ENCODE measurements at places on chromosomes 16 and 17. TPM values are rescaled to one million over a fixed set of nuclear protein-coding genes. Genes with fewer than 3 reads are reported as not detected.

The KRT13 gene
- total RNA-seq: not detected

GRCh38 chr16:23724096-23724784 lies 11.2 kb upstream of the ERN2 start:
- no peak for DNase-seq

DNA sequence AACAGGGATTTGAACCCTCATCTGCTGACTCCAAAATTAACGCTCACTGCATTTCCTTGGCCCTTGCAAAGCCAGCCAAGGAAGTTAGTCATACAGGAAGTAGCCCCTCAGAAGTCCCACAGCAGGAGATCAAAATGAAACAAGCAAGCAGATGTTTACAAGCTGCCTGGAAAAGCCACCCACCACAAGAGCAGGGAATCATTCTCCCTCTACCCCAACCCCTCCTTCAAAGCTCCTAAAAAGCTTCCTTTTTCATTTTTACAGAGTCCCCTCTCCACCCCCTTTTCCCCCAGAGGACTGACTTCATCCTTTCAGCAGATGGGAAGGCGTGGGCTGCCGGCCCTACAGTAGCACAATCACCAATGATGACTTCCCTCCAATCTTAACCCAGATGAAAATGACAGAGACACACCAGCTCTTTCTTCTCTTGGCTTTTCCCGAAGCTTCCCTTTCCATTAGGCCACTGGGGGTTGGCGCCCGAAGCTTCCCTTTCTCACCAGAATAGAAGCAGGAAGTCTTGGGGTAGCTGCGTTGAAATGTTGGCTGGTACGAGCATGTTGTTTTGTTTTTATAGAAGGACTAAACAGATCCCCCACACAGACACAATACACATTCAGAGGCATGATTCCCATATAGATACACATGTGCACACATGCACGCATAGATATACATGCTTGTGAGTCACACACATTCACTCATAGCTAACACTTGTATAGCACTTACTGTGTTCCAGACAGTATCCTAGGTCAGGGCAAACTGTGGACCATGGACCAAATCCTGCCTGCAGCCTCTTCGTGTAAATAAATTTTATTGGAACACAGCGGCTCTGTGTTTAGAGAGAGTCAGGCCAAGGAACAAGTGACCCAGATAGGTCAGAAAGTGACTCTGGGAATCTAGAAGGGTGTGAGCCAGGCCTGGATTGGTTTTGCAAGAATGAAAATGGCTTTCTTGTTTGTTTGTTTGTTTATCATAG lies 17.4 kb downstream of the ITPRIPL2 start:
- DNase-seq: no peak

DNA sequence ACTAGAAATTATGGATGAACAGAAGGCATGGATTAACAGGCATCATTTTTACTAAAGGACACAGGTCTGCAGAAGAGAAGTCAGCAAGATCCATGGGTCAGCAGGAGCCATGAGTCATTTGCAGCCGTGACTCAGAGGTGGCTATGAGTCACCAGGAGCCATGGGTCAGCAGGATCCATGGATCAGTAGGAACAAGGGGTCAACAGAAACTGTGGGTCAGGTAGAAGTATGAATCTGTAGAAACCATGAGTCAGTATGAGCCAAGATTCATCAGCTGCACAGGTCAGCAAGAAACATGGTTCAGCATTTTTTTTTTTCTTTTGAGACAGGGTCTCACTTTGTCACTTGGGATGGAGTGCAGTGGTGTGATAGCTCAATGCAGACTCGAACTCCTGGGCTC lies 58.2 kb upstream of the HS3ST4 start:
- DNase-seq: no peak

The ABCC11 gene
- total RNA-seq: 0.12 TPM

DNA sequence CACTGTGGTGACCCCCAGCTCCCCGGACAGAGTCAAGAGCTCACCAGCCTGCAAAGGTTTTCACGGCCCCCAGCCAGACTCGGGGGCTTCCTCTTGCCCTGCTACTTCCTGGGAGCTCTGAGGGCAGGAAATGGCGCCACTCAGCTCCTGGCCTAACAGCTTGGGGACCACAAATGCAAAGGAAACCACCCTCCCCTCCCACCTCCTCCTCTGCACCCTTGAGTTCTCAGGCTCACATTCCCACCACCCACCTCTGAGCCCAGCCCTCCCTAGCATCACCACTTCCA lies 375 bp upstream of the SPN start:
- DNase-seq: no peak

DNA sequence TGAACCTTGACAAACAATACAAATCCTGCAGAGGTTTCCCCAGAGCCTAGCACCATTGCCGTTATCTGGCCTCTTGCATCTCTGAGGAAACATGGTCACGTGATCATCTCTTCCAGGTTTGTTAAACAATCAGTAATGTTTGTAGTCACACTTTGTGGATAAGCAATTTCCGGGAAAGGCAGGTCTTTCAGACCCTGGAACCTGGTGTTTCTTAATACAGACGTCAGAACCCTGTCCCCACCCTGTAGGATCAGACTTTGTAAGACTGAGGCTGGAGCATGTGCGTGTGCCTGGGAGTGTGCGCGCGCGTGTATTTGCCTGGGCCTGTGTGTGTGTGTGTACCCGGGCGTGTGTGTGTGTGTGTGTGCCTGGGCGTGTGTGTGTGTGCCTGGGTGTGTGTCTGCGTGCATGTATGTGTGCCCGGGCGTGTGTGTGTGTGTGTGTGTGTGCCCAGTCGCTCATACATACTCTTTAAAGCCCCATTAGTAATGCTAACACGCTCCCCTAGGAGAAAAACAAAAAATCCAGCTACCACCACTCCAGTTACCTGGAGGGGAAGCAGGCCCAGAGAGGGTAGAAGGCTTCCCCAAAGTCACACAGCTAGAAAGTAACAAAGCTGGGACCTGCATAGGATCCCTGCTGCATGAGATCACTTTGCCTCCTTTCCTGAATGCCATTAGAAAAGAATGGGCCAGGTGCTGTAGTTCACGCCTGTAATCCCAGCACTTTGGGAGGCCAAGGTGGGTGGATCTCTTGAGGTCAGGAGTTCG lies 5.3 kb downstream of the CTNS start:
- DNase-seq: no peak

The CDRT15L2 gene
- not detected for total RNA-seq

DNA sequence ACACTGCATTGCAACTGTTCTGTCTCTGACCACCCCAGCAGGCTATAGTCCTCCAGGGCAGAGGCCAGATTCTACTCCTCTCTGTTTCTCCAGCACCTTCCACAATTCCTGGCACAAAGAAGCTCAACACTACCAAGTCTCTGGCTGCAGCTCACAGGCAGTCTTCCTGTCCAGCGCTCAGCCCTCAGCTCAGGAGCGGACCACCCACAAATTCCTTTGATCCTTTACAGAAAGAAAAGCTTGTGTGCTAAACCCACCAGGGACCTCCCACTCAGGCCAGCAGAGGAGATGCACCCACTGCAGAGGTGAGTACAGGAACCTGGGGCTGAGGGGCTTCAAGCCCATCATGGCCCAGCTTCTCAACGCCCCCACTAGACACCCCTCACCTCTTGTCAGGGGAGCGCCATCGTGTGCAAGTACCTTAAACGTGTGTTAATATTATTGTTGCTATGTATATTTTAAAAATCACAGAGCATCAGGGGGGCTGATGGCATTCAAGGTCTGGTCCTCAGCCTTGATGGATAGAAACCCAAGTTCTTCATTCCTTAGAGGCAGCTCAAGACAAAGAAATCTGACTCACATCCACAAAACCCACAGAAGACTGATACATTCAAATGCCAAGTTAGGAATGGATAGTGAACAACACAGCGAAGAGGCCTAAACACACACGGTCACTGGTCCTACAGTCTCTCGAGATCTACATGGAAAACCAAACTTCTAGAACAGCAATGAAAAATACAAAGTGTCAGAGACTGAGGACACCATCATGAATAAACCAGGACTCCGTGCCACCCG lies 8.4 kb downstream of the HSDL1 start:
- DNase-seq: no peak

The TMEM106A gene
- not detected for total RNA-seq

- peak; percentile 61 for DNase-seq
These were observed 43.4 kb downstream of the ENGASE start for GRCh38 chr17:79117905-79118487.

DNA sequence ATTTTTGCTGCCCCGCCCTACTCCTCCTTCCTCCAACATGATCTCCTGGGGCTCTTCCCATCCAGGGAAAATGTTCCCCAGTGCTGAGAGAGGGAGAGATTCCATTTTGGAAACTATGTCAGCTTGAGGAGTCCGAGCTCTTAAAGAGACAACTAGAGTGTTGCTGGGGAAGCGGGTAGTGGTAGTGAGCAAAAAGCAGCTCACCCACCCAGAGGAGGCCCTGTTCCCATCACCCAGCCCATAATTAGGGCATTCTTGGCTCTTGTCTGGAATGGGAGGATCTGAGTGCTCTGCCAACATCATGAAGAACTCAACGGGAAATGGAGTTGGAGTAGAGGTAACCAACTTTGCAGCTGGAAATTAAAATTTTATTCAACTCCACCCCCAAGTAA lies 9.1 kb upstream of the MSL1 start:
- DNase-seq: no peak

GRCh38 chr16:11076259-11077018 lies 132.1 kb downstream of the CLEC16A start:
- DNase-seq: no peak

- DNase-seq: no peak
These were observed 134.6 kb downstream of the GAS7 start for GRCh38 chr17:10063730-10064241.

DNA sequence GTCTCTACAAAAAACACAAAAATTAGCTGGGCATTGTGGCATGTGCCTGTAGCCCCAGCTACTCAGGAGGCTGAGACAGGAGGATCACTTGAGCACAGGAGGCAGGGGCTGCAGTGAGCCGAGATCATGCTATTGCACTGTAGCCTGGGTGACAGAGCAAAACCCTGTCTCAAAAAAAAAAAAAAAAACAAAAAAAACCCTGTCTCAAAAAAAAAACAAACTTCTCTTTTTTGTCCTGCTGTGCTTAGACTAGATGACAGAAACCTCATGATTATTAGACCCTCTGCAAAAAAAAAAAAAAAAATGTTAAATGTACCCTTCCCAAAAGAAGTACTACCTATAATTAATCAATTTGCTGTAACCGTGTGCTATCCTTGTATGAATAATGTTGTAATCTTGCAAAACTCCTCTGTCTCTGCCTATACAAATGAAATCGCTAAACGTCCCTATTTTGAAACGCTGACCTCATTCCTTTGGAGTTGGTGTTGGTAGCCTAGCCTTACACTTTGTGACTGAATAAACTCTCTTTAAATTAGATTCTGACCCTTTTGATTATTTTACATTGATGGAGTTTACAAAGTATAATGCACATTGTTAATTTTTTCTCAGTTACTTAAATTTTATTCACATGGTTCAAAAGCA lies 13.6 kb upstream of the DHRS7B start:
- DNase-seq: no peak

The DBNDD1 gene
- total RNA-seq: 21.5 TPM

- DNase-seq: no peak
These were observed 32.3 kb downstream of the SMIM36 start for GRCh38 chr17:55478971-55479370.

DNA sequence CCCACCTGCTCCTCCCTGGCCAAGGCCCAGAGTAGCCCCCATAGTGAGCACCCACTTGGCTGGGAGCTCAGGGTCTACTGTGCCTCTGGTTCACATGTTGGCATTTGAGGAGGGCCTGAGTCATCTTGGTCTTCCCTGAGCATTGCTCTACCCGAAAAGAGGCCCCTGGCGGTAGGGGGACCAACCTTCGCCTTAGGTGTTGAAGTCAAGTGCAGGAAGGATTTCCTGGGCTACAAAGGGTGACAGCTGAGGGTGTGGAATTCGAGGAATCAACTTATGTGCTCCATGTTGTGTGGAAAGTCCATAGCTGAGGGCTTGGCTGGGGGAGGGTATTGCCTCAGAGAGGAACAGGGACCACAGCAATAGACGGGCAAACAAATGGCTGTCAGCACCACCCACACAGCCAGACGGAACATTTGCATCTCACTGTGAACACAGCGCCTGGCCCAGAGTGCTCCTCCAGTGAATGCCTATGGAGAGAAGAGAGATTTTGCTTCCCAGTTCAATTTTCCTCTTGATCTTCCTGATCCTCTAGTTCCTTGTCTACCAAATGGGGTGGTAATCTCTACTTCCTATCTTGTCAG lies 35.6 kb upstream of the NGFR start:
- no peak for DNase-seq

- no peak for DNase-seq
These were observed 1.4 kb downstream of the MPG start for GRCh38 chr16:79151-80054.

DNA sequence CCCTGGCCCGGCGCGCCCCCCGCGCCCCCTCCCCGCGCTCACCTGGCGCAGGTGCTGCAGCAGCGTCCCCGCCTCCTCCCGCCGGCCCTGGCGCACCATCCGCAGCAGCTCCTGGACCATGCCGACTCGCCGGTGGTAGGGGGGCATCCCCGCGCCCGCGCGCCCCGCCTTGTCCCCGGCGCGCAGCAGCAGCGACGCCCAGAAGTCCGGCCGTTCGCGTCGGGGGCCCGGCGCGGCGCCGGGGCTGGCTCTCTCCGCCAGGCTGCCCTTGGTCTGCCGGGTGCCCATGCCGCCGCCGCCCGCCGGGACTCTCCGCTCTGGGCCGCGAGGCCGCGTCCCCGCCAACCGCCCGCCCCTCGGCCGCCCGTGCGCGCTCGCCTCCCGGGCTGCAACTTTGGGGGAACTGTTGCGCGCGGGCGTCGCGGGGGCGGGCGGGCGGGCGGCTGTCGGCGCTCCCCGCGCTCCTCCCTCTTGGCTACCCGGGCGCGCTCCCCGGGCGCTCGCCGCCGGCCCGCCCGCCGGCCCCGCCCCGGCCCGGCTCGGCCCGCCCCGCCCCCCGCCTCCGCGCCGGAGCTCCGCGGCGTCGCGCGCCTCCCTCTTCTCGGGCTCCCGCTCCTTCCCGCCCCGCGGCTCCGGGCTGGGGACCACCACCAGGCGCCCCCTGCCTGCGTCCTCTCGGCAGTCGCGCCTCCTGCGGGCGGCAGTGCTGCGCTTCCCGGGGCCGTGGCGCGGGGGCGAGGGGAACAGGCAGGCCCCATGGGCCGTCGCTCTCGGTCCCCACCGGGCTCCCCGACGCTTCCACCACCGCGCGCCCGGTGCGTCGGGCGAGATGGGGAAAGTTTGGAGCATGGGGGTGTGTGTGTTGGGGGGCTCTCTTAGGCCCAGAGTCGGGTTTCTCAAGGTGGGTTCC lies at the start of gene LRRC75A:
Gene LRRC75A (minus strand): TSS at position 491 of the 910 bp plus-strand sequence. CDS start 203 bp downstream, at position 288.
- no peak for DNase-seq

DNA sequence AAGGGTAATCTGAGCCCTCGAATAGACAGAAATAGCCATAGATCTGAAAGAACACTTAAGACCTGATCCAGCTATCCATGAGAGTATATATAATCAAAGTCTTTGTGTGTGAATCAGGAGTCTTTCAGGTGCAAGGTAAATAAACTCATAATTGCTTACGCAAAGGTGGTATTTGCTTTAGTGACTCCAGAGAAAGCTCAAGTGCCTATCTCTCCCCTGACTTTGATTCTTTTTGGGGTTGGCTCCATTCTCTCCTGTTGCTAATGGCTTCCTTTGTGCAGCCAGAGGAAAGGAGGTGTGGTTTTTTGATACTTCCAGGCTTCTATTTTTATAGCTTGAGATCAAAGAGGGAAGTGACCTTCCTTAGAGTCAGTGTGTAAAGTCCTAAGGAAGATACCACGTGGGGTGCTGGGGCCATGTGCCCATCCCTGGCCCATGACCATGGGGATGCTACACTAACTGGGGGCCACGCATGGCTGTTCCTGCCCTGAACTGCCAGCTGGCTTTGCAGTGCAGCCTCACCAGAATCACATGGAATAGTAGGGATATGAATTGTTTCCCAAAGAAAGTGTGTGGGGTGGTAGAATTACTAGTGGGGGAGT lies 45.8 kb downstream of the TENT4B start:
- no peak for DNase-seq

The ST6GALNAC1 gene
- total RNA-seq: not detected

The AOC3 gene
- total RNA-seq: 0.78 TPM
